ENCODE measurements at places on chromosomes 3 and 15.
A peak's percentile ranks its signal among the peaks of the same experiment; 100 is the strongest.

DNA sequence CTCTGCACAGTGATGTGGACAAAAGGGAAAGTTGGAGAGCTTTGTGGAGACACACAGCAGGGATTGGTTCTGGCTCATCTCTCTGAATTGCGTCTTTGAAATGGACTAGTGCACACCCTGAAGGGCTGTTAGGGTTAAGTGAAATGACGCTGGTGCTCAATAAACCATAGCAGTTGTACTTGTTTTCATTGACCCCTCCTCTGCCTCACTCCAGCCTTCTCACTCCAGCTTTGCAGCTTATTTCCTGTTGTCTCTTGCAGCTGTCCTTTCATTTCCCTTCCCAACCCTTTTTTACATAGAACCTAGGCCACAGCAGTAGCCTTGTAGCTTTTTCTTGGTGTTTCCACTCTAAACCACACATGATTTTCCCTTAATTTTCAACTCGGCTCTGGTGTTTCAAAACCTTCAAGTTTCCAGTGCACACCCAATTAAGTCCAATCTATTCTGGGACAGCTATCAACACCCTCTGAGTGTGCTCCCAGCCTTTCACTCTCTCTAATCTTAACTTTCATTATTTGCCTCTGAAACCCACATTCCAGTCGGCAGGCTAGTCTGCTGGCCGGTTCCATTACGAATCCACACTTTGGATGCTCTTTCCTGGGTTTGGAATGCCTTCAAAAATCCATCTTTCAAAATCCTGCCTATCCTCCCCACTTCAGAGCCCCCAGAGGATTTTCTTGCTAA lies 6.4 kb downstream of the C3orf52 start:
- DNase-seq: no peak

DNA sequence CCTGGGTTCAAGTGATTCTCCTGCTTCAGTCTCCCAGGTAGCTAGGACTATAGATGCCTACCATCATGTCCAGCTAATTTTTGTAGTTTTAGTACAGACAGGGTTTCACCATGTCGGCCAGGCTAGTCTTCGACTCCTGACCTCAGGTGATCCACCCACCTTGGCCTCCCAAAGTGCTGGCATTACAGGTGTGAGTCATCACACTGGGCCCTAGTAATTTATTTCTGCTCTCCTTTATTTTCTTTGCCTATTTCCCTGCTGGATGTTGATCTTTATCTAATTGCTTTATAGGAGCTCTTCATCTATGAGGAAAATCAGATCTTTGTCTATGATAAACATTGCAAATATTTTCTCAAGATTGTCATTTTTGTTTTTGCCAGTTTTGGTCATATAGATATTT lies 31.7 kb downstream of the UQCC5 start:
- no peak for DNase-seq

DNA sequence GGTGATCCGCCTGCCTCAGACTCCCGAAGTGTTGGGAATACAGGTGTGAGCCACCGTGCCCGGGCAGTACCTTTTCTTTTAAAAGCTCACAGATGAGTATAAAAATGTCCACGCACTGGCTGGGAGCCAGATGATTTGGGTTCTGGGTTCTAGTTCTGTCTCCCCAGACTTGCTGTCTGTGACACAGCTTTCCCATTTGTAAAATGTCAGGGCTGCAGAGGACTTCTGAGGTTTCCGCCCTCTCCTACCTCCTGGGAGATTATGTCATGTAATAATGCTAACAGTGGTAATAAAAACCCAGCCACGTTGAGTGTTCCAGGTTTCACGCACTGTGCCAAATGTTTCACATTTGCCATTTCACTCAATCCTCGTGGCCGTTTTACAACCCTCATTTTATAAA lies 1.3 kb upstream of the PPP4R2 start:
- DNase-seq: no peak

GRCh38 chr3:115862849-115863248 lies 239.5 kb downstream of the GAP43 start:
- no peak for DNase-seq

- no peak for DNase-seq
Observed at GRCh38 chr3:194987571-194988494, 283.1 kb downstream of the XXYLT1 start.

DNA sequence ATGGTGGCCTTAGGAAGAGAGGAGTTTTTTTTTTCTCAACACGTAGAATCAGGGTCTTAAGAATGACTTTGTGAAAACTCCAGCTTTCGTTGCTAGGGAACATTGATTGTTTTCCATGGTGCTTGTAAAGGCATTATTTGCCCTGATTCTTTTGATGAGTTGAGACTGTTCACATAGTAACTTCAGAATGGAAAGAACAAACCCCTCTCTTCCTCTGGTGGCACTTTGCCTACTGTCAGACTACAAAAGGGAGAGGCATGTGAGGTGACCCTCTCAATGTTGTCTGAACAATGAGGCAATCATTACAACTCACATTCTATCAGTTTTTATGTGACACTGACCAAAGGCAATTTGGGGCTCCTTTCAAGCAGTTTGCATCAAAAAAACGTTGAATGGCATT lies 477.8 kb downstream of the FGF12 start:
- no peak for DNase-seq

GRCh38 chr3:30855400-30856292 lies 38.8 kb downstream of the GADL1 start:
- peak; percentile 80 for DNase-seq

- peak; percentile 35 for DNase-seq
Observed at GRCh38 chr15:40029979-40030893, 8.7 kb downstream of the SRP14 start.

DNA sequence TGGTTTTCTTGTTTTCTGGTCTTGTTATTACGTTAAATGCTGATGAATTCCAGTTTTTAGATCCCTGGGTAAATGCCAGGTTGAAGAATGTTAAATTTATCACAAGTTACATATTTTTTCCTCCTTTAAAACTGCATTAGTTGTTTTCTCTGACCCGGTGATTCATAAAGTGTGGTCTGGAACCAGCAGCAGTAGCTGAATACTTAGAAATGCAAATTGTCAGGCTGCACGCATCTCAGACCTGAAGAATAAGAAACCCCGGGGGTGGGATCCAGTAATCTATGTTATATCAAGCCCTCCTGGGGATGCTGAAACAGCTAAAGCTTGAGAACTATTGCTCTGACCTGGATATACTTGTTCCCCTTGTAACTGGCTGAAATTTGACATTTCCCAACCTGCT lies 69.1 kb downstream of the PEX5L start:
- DNase-seq: peak; percentile 46

DNA sequence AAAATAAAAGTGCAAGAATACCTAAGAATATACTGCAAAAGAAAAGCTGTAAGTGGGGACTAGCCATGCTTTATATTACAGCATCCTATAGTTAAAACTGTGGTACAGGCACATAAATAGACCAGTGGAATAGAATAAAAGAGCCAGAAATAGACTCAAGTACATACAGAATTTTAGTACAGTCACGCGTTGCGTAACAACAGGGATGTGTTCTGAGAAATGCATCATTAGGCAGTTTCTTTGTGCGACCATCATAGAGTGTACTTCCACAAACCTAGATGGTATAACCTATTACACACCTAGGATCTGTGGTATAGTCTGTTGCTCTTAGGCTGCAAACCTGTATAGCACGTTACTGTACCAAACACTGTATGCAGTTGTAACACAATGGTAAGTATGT lies 61.8 kb downstream of the PCCB start:
- peak; percentile 34 for DNase-seq

- DNase-seq: peak; percentile 53
Observed at GRCh38 chr3:153219146-153219545, 57.1 kb downstream of the RAP2B start.

- DNase-seq: no peak
Observed at GRCh38 chr3:12903881-12904280, 62.5 kb upstream of the RPL32 start.

DNA sequence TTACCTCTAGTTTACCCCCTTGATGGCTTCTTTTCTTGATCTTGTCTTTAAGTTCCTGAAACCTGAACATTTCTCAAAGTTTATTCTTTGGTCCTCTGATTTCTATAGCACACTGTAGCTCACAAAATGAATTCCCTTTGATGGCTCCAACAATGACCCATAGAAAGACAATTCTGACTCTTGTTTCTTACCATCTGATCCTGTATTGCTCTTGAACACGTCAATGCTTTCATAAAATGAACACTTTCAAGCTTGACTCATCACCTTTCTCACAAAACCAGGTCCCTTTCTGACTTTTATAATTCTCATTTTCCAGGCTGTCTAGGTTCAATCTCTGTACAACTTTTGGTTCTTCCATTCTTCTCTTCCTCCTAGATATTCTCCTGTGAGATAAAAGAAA lies 5.7 kb upstream of the GAP43 start:
- DNase-seq: no peak

- DNase-seq: no peak
Observed at GRCh38 chr3:180973543-180973942, 16.0 kb downstream of the DNAJC19 start.

- peak; percentile 69 for DNase-seq
Observed at GRCh38 chr3:55524565-55525244, 37.6 kb upstream of the WNT5A start.

DNA sequence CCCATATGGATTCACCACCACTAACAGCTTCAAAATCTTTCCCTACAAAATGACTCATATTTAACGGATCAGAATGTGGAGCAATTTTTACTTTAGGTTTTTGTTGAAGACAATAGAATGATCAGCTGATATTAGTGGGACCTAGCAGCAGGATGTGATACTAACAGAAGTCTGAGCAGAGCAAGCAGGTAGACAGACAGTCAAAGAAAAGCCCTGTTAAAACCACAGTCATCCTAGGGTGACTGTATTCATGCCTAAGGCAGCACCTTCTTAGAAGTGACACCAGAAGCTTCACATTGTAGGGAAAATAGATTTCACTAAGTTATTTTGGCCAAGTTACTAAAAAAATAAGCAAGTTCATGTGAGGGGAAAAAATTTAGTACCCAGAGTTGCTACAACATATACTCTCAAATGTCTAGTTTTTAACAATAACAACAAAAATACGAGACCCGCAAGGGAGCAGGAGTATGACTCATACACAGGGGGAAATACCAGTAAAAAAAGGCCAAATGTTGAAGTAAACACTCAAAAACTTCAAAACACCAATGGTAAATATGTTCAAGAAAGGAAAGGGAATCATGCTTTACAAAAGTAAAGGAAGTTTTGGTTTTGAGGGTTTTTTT lies 590.9 kb downstream of the EPHA3 start:
- no peak for DNase-seq

GRCh38 chr15:36769098-36769497 lies 189.7 kb downstream of the CDIN1 start:
- DNase-seq: peak; percentile 48

DNA sequence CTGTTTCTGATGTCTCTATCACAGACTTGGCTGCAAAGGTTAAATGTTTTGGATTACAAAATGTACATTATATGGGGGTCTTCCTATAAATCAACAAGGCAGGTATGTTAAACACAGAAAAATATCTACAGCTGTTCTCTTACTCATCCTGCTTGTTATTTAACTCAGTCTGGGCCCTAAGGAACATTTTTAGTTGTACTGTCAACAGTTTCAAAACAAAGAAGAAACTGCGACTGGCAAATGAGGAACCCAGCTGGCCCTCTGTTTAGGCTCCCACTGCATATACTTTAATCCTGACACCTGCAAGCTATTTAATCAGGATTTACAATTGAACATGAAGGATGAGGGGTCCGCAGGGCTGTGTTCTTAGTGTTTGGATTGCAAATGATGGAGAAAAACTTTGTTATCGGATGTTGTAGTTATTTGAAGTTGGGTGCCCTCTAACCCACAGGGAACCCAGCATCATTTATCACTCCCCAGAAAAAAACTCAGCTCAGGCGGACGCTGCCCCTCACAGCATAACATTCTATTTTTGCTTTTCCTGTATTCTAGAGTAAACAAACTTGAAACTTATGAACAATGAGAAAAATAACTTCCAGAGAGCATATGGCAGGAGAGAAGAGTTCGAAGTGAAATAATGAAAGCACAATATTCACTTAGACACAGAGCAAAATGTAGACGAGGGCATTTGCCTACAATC lies 91.2 kb downstream of the POLR2M start:
- no peak for DNase-seq

DNA sequence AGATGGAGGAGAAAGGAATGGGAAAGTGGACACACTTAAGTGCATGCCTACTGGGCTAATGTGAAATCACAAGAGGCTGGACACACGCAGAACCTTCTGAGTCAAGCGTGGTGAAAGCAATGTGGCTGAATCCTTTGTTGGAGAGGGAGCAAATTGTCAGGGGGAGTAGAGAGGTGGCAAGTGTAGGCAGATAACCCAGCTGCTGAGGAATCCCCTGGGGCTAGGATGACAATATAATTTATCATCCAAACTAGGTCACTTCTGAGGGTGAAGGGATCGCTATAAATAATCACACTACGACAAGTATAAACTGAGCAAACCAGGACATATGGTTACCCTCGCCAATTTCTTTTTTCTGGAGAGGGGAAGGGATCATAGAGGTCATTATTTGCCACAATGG lies 28.7 kb downstream of the TAMM41 start:
- peak; percentile 24 for DNase-seq

- no peak for DNase-seq
Observed at GRCh38 chr3:57586778-57587177, 10.4 kb downstream of the ARF4 start.

DNA sequence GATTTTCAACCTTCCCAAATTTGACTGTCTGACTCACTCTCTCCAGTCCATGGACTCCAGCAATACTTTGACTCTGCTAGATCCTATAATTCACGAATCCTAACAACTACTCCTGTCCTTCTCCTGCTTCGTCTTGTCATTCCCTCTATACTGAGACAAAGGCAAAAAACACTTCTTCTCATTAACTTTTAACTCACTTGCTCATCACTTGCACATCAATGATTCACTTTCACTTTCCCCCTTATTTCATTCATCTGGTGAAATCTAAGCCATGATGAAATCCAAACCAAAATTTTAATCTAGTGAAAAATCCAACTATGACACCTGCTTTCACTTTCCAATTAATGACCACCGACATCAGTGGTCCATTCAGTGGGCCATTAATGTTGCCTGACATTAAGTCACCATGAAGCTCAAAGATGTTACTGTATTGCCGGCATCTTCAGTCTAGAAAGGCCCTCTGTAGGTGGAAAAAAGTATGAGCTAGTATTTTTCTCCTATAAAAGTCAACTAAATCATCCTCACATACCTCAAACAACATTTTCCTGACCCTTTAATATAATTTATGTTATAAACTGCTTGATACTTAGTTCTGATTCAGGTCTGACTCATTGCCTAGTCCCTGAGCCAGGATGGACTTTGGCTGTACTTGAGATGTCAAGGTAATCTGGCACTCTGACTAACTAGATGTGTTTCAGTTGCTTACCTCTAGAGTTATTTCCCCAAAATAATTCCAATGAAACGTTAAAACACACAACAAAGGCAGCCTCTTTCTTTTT lies 158.6 kb downstream of the CNTN6 start:
- DNase-seq: peak; percentile 86

- DNase-seq: no peak
Observed at GRCh38 chr3:168431491-168431890, 335.8 kb upstream of the GOLIM4 start.

GRCh38 chr15:68730471-68730919 lies 90.2 kb downstream of the ANP32A start:
- peak; percentile 56 for DNase-seq

All from fibroblast of mammary gland (primary cell).